IMR-90 (cell line): ENCODE measurements at places on chromosomes 1 and 21. TPM values are rescaled to one million over a fixed set of nuclear protein-coding genes. Genes with fewer than 3 reads are reported as not detected.
A peak's percentile ranks its signal among the peaks of the same experiment; 100 is the strongest.

- no peak for DNase-seq
Measured at GRCh38 chr1:19036041-19036812, 79.8 kb upstream of the IFFO2 start.

Gene ZBTB8A
- total RNA-seq = 6.1 and 7.5 TPM in 2 replicates

DNA sequence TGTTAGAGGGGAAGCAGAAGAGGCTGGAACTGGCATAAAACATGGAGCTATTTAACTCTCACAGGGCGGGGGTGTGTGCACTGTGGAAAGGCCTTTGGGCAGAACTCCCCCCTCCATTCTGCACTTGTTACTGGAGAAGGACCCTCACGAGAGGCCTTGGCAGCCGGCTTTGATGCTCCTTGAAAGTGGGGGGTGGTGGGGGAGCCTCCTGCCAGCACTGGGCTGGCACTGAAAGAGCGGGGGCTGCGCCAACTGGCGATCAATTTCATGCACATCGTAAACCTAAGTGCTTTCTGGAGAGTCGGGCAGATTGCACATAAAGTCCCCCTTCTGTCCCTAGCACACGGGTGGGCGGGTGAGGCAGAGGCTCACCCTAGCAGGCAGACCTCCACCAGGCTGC, 28.9 kb downstream of the FOXO6 start:
- no peak for DNase-seq

Gene EFNA3
- 0.56 and 0.72 TPM in 2 replicates for total RNA-seq

DNA sequence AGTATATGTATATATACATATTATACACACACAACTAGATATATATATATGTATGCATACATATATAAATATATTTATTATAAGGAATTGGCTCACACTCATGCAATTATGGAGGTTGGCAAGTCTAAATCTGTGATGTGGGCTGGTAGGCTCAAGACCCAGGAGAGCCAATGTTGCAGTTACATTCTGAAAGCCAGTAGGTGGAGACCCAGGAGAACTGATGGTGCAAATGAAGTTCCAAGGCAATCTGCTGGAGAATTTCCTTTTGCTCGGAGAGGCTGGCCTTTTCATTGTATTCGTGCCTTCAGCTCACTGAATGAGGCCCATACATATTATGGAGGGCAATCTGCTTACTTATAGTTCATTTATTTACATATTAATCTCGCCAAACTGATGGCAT, 9.4 kb downstream of the IVL start:
- DNase-seq = peak; percentile 1

DNA sequence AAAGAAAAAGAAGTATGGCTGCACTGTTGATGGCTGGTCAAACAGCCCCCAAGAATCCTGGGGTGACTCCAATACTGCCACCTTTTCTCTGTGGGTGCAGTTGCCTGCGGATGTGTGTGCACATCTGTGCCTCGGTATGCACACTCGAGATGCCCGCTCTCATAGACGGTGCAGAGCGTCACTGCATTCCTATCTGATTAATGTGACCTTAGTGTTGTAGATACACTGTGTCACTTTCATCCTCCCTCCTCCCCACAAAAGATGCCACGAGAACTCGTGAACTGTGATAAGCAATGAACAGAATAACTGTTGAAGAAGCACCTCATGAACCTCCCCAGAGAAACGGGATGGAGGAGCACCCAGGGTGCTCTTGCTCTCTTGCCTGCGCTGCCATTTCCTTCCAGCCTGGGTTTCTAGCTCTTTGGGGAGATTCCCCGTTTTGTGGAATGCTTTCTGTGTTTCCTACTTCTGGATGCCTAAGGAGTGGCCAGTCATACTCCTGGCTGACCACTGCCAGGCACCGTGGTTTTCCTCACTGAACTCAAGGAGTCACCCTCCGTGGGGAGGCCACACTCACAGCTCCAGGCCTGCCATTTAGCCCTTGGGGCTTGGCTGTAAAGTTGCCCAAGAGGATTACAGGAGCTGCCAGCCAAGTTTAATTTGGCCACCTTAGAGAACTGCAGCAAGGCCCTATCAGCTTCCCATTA, 32.0 kb downstream of the NTPCR start:
- DNase-seq = peak; percentile 58
